ENCODE measurements at places on chromosomes 7 and 10.

DNA sequence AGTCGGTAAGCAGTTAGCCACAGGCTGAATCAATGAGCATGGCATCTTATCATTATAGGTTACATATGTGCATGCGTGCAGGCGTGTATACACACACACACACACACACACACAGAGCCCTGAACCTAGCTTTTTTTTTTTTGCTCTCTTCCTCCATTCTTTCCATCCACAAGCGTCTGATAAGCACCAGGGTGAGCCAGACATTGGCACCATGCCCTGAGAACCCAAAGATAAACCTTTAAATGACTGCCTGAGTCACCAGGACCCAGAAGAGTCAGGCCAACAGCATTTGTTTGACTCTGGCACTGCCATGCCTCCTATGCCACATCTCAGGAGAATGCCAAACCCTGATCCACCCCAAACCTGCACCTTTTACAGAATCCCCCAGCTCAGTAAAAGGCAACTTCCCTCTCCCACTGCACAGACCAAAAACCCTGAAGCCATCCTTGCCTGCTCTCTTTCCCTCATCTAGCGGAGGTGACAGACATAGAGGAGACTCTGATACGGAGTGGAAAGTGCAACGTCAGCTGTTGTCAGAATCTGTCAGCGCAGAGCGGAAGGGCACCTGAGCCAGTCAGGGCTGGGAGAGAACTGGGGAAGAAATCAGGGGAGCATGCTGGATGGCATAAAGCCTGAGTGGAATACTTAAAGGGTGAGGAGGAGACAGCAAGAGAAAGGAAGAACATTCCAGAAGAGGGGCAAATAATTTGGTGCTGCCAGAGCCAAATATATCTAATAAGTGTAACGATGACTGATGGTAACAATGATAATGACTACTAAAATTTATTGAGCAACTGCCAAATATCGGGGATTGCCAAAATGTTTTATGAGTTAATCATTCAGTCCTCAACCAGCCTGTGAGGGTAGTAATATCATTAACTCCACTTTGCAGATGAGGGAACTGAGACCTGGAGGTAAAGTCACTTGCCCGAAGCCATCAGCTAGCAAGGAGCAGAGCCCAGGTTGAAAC lies 3.2 kb downstream of the PARP12 start:
- DNase-seq: no peak

DNA sequence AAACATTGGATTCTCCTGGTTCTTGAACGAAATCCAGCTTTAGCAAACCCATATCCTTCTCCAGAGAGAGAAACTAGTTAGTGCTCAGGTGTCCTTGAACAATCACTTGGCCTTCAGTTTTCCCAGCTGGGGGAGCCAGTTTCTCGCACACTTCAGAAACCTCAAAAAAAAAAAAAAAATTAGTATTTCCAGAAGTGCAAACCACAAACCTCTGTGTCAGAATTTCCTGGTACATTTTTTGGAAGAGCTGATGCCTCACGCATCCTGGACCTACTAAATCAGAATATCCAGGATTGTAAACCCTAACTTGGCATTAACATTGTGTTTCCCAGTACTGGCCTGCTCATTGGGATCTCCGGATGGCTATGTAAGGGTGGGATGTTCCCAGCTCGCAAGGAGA lies 143.4 kb upstream of the EGR2 start:
- DNase-seq: no peak

DNA sequence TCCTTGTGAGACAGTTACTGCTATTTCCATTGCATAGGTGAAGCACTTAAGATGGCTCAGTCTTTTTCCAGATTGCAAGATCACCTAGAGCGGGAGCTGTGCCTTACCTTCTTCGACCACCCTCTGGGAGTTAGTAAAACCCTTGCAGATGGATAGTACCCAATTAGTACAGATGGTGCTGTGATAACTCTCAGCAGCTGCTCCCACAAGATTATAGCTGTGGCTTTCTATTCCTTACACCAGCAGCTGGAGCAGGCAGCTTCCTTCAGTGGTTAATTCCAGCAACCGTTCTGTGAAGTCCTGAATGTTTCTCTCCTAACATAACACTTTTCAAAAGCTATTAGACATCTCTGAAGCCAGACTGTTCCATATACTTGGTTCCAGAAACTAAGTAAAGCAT lies 796.8 kb downstream of the XPNPEP1 start:
- DNase-seq: no peak

DNA sequence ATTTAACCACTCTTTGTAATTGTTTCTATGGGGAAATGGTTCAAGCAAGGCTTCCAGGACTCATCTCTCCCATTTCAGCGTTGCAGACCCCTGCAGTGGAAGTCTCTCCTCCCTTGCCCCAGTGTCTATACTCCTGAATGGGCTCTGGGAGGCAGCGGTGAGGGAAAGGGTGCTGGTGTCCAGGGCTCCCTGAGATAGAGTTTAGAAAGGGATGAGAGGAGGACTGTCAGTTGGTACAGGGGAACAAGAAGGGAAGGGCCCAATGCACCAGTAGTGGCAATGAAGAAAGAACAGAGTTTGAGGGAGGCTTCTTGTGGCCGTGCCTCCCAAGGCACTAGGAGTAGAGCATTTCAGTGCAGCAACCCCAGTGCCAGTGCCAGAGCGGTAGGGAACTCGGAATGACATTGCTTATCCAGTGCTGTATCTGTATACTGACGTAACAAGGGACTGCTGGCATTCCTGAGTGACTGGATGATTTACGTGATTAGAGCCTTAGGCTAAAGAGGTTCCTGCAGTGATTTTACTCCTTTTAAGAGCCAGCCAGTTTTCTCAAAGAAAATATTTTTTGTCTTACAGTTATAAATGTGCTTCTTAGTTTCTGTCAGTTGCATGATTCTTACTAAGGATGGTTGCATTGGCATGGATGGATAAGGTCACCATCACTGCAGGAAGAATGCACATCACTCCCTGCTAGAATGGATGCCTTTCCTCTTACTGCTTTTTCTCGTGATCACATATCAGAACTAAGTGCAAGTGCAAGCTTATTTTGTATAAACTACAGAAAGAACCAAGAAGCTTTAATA lies 28.0 kb downstream of the PRPF18 start:
- no peak for DNase-seq

DNA sequence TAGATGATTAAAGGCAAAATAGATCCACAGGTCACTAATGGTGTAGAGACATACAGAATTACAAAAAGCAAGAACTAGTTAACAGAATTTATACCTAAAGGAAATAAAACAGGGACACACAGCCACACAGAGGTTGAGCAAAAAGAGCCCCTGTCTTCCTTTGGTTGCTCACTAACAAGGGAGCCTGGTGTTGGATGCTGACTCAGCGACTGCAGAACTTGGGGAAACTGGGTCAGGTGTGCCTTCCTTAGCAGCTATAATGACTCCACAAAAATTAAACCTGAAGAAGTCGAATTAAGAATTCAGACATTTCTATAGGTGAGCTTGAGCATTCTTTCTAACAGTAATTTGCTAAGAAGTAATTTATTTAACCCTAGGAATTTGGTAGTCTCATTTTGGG lies 15.0 kb downstream of the POM121L12 start:
- DNase-seq: no peak

DNA sequence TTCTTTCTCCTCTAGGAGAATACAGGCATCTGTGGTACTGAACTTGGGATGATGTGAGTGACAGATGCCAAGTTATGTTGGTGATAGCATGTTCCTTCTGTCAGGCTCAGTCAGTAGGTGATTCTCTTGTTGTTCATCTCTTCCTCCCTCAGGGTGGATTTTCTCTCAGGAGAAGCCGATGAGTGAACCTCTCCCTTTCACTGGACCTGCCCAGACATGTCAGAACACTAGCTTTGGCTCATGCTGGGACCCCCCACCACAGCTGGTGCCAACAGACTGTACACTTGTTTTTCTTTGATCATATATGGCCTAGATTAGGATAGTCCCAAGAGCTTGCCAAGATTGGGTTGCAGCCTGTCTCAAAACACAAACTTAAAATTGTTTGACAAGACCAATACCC lies 129.4 kb downstream of the BMPER start:
- no peak for DNase-seq

DNA sequence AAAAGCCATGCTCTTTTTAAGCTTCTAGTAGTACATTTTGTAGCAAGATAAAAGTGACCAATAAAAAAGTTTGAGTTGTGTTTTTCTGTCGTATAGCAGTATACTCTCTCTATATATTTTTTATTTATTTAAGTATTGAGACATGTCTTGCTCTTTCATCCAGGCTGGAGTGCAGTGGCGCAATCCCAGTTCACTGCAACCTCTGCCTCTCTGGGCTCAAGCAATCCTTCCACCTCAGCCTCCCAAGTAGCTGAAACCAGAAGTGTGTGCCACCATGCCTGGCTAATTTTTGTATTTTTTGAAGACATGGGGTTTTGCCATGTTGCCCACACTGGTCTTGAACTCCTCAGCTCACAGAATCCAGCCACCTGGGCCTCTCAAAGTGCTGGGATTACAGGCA lies 2.8 kb downstream of the SUGCT start:
- DNase-seq: no peak

DNA sequence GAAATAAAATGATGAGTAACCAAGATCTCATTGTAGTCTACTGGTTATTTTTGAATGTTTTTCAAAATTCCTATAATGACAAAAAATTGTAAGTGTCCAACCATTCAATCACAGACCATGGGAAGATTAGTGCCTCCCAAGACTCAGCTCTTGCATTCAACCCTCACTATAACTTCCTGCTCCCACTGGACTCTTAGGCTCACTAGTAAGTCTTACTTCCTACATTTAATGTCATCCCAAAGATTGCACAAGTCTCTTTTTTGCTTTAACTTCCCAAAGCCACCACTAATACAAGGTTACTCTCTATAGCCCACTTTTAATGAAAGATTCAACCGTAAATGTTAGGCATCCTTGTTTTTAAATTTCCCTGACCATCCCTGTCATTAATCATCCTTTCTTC lies 111.9 kb upstream of the NRBF2 start:
- no peak for DNase-seq

DNA sequence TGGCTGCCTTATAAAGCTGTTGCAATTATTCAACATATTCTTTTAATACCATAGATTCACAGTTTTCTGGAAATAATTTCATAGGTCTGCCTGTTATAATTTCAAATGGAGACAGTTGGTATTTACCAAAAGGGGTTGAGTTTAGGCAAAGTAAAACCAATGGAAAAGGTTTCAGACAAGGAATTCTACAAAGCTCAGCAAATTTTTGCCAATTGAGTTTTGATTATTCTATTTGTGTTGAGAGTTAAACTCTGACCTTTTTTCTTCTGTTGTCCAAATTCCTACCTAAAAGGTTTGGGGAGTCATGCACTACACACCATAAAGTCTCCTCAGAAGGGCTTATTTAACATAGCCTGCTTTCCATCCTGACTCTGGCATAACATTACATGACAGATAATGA lies 38.5 kb upstream of the ABCA13 start:
- DNase-seq: no peak

DNA sequence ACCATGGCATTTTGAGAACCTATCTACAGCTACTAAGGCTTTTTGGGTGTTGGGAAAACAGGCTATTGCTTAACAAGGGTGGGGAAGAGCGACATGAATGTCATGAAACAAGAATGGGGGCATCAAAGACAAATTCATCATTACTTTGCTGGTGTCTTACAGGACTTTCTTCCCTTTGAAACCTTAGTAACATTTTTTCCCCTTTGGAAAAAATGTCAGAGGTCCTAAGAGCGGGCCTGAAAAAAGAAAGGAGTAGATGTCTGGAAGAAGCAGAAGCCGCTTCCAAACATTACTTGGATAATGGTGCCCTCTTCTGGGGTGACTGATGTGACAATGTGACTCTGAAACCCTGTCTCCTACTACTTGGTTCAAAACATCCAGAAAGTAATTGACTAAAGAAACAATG lies 3.8 kb upstream of the DDX50 start:
- no peak for DNase-seq

- no peak for DNase-seq
Observed at GRCh38 chr10:26334232-26334931, 103.8 kb upstream of the APBB1IP start.

DNA sequence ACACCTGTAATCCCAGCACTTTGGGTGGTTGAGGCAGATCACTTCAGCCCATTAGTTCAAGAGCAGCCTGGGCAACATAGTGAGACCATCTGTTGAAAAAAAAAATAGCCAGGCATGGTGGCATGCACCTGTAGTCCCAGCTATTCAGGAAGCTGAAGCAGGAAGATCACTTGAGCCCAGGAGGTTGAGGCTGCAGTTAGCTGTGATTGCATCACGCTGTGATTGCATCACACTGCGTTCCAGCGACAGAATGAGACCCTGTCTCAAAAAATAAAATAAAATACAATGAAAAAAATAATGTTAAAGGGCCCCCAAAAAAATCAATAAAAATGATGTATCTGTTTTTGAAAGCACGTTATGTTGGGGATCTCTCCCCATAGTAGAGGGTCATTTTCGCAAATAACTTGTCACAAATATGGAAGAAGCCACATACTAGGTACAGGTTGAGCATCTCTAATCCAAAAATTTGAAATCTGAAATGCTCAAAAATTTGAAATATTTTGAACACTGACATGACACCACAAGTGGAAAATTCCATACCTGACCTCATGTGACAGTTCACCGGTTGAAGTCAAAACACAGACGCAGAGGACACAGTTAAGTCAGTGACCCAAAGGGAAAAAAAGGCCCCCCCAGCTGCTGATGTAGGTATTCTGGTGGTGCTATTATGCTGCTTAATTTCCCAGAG lies 9.5 kb downstream of the CISD1 start:
- no peak for DNase-seq

GRCh38 chr10:73875139-73875475 lies 752 bp upstream of the CAMK2G start:
- no peak for DNase-seq

DNA sequence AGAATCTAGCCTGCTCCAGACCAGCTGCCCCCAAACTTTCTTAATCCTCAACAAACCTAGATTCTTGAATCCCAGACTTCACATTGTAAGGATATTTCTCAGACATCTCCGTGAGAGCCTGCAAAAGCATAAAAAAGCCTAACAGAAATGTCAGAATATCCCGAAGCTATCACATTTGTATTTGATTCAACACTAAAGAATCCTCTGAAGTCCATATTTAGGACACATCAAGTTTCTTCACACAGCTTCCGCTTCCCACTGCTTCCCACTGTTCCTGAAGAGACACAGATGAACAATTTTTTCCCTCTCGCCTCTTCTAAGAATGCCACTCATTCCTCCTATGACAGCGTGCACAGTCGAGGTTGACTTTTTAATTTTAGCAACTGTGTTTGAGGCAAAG lies 396.2 kb upstream of the IGFBP3 start:
- DNase-seq: no peak

DNA sequence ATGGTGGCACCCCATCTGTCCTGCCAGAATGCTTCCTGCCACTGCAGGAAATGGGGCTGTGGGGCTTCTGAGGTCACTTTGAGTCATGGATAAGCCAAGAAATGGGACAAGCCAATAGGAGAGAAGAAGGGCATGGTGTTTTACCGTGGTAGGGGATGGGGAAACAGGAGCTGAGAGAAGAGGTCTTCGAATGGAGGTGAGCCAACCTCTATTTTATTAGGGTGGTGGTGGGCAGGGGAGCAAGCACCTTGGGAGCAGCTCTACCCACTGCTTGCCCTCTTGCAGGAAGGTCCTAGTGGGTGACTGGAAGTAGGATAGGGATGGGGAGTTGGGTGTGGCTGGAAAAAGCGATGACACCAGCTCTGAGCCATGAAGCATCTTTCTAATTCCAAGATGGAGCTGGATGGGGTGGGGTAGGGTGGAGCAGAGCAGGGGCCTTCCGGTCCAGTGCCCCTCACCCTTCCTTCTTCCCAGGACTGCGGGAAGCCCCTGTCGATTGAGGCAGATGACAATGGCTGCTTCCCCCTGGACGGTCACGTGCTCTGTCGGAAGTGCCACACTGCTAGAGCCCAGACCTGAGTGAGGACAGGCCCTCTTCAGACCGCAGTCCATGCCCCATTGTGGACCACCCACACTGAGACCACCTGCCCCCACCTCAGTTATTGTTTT lies 9.1 kb downstream of the ZYX start:
- DNase-seq: no peak
